Transverse colon (tissue), 4 donors: ENCODE measurements at places on chromosomes 13 and 19. TPM values are rescaled to one million over a fixed set of nuclear protein-coding genes. Genes with fewer than 3 reads are reported as not detected.
A peak's percentile ranks its signal among the peaks of the same experiment; 100 is the strongest.

- peak; percentile 62 for DNase-seq
Observed at GRCh38 chr19:18437491-18438330, at the start of gene ISYNA1. Gene ISYNA1, minus strand, starts transcription at chr19:18438133. Its CDS starts 154 bp downstream, at chr19:18437979.

GRCh38 chr13:105692769-105693168 is 842.7 kb downstream of the EFNB2 start:
- no peak for DNase-seq

DNA sequence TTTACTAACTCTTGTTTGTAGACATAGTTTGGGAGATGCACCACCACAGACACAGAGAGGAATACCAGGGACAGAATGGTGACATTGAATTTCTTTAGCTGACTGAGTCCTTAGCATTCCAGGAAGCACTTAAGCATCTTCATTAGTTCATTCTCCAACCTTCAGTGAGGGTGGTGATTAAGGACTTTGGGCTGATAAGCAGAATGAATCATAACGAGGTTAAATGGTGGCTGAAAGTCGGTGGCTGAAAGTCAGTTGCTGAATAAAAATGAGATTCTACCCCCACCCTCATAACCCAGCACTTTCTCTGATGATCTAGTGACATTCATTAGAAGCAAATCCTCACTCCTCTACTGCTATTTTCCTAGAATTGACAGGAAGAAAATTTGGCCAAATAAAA is 10.6 kb downstream of the PCDH8 start:
- DNase-seq = no peak

DNA sequence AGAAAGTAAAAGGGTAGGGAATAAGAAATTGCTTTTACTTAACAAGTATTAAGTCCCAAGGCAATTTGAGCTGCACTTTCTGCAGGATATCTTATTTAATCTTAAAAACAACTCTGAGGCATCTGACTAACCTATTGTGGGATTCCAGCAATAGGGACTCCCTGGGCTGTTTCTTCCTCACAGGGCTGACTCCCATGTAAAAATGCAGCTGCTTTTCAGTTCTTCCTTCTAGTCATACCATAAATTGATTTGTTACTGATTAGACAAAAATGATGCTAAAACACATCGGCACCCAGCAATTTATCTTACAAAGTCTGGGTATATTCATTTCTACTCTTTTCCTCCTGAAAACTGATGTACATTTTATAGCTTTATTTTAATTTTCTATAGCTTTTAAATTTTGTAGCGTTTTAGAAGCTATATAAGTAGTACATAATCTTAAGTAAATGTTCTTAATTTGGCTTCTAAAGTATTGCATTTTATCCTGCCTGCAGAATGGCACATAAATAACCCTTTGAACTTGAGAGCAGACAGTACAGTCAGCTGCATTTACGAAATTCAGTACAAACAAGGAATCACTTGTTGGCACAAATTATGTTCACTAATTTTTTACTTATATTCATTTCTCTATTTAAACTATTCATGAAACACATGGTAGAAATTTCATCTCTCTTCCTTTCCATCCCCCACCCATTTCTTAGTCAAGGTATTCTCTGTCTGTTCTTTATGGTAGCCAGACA is 102.4 kb upstream of the FRY start:
- no peak for DNase-seq

- no peak for DNase-seq
Observed at GRCh38 chr13:104408733-104409132, 1342.5 kb upstream of the SLC10A2 start.

- no peak for DNase-seq
Observed at GRCh38 chr19:53808710-53809125, 15.4 kb downstream of the NLRP12 start.

DNA sequence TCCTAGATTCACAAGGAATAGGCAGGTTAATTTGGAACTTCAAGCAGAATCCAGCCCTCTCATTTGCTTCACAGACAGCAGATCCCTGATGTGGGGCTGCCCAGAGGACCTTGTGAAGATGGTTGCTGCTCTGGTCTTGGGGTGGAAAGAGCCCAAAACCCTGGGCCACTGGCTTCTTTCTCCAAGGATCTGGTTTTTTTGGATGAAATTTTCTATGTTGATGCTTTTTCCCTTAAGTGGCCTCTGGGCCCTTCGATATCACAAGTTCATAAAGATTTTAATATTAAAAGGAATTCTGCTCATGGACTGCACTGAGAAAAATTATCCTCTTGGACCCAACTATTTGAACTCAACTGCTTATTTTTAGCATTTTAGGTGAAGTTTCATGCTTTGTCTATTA is 421.1 kb downstream of the KLF5 start:
- DNase-seq = no peak

Gene ZNF570
- total RNA-seq = 0.37 TPM

Gene LSM14A
- 111 TPM for total RNA-seq

Gene BCAM
- 95.1 TPM for total RNA-seq
